ENCODE measurements at places on chromosomes 1 and 21.
A peak's percentile ranks its signal among the peaks of the same experiment; 100 is the strongest.

- no peaks in the 10 kb centered on the region for H3K4me1 ChIP-seq
- no peak for DNase-seq
- no peaks in the 10 kb centered on the region for H3K36me3 ChIP-seq
- no peaks in the 10 kb centered on the region for H3K27me3 ChIP-seq
- H3K27ac ChIP-seq: no peak overlapping the region
Measured at GRCh38 chr1:237316352-237316751, 274.4 kb downstream of the RYR2 start.

DNA sequence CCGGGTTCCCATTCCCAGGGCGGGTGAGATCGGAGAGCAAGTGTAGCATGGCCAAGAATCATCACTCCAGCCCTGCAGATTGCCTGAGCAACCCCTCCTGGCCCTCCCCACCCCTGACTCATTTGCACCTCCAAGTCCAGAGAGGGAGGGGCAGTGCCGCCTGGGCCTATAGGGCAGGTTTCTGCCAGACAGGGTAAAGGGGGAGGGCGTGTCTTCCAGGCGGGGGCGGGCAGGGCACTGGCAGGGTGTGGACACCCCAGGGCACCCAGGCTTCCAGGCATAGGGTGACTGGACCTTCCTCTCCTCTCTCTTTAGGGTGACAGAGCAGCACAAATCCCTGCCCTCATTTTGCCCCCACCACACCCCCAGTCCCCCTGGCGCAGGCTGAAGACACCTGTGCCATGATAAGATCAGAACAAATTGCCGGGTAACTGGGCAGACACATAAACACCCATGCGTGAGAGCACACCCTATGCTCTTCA, 3.2 kb upstream of the CRYBG2 start:
- no peak for DNase-seq
- peaks cover 13% of the 10 kb centered on the region for H3K36me3 ChIP-seq
- H3K4me3 ChIP-seq: no peak overlapping the region
- no peak overlapping the region for H3K27ac ChIP-seq
- H3K27me3 ChIP-seq: peaks cover 31% of the 10 kb centered on the region

DNA sequence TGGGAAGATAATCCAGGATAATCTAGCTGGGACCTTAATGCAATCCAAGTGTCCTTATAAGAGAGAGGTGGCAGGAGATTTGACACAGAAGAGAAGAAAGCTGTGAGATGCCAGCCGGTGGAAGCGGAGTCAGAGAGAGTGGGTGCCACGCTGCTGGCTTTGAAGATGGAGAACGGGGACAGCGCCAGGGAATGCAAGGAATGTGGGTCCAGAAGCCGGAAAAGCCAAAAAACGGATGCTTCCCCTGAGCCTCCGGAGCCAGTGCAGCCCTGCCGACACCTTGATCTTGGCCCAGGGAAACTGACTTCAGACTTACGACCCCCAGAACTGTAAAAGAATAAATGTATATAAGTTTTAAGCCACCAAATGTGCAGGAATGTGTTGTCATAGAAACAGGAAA, 152.6 kb downstream of the ZNF281 start:
- H3K4me3 ChIP-seq: no peak overlapping the region
- no peak overlapping the region for H3K27ac ChIP-seq
- peaks cover 35% of the 10 kb centered on the region for H3K27me3 ChIP-seq
- peaks cover 2% of the 10 kb centered on the region for H3K4me1 ChIP-seq

DNA sequence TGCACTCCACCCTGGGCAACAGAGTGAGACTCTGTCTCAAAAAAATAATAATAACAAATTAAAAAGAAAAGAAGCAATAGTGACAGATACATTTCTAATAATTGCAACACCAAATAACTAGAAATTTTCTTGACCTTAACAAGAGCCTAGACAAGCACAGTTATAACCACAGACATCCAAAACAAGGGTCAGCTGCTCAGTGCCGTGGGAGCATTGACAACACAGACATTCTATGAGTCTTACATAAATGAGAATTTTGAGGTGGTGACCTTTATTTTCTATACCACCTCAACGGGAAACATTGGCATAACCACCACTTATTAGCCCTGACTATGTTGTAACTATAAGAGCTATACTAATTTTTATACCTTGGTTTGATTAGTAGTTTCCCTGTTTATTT, 156.1 kb downstream of the NR5A2 start:
- H3K4me1 ChIP-seq: no peaks in the 10 kb centered on the region
- H3K36me3 ChIP-seq: no peaks in the 10 kb centered on the region
- H3K27me3 ChIP-seq: peaks cover 49% of the 10 kb centered on the region

GRCh38 chr1:40627987-40628902, 37.2 kb downstream of the RIMS3 start:
- H3K4me3 ChIP-seq: no peak overlapping the region
- no peaks in the 10 kb centered on the region for H3K27me3 ChIP-seq
- no peak for DNase-seq
- peaks cover 23% of the 10 kb centered on the region for H3K4me1 ChIP-seq
- H3K36me3 ChIP-seq: peaks cover 19% of the 10 kb centered on the region

- no peaks in the 10 kb centered on the region for H3K4me1 ChIP-seq
- H3K27me3 ChIP-seq: no peaks in the 10 kb centered on the region
- no peaks in the 10 kb centered on the region for H3K36me3 ChIP-seq
- no peak for DNase-seq
- no peak overlapping the region for H3K27ac ChIP-seq
Measured at GRCh38 chr21:27425172-27425571, 458.3 kb upstream of the ADAMTS5 start.

DNA sequence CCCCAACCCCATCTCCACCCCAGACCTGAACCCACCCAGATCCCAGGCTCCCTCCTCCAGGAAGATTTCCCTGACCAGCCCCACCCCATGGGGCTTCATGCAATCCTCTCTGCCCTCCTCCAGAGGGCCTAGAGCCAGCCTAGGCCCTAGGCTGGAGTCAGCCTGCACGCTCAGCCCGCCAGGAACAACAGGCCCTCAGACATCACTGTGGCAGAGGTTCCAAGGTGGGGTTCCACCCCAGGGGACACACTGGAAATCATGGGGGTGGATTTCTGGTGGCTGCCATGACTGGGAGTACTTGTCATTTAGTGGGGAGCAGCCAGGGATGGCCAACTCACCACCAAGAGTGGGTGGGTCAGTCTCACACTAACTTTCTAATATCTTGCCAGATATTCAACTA, 122.0 kb downstream of the GLIS1 start:
- no peaks in the 10 kb centered on the region for H3K36me3 ChIP-seq
- no peak for DNase-seq
- no peaks in the 10 kb centered on the region for H3K4me1 ChIP-seq
- no peaks in the 10 kb centered on the region for H3K27me3 ChIP-seq

DNA sequence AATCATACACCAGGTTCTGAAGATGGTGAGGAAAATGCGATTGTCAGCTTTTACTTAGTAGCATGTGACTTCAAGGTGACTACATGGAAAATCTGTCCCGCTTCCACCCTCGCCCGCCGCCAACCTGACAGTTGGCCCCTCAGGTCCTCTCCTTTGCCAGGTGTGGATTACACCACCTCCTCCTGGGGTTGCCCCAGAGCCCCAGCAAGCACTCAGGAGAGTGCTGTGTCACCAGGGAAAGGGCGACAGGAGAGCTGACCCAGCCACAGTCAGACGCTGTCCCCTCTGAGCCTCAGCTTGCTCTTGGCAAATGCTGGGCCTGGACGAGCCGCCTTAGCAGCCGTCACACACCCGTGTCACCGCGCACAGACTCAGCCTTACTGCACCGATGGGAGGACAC, 17.9 kb downstream of the PTTG1IP start:
- H3K27me3 ChIP-seq: no peaks in the 10 kb centered on the region
- H3K36me3 ChIP-seq: peaks cover 91% of the 10 kb centered on the region

- H3K4me1 ChIP-seq: no peaks in the 10 kb centered on the region
- H3K4me3 ChIP-seq: no peak overlapping the region
- peak overlapping the region; percentile 83 for H3K27ac ChIP-seq
Measured at GRCh38 chr1:111707906-111708305, 31.3 kb downstream of the INKA2 start.

- DNase-seq: peak; percentile 6
- peaks cover 37% of the 10 kb centered on the region for H3K36me3 ChIP-seq
- H3K27me3 ChIP-seq: no peaks in the 10 kb centered on the region
- peaks cover 25% of the 10 kb centered on the region for H3K4me1 ChIP-seq
- peak overlapping the region; percentile 81 for H3K4me3 ChIP-seq
- peak overlapping the region; percentile 95 for H3K27ac ChIP-seq
Measured at GRCh38 chr1:24641646-24642151, 1.4 kb upstream of the SRRM1 start.

- H3K36me3 ChIP-seq: peaks cover 25% of the 10 kb centered on the region
- peaks cover 3% of the 10 kb centered on the region for H3K4me1 ChIP-seq
- no peak overlapping the region for H3K27ac ChIP-seq
- H3K4me3 ChIP-seq: no peak overlapping the region
- no peaks in the 10 kb centered on the region for H3K27me3 ChIP-seq
Measured at GRCh38 chr1:42177541-42177981, 13.0 kb upstream of the GUCA2A start.

GRCh38 chr1:62294261-62294660, 25.0 kb downstream of the KANK4 start:
- H3K4me3 ChIP-seq: no peak overlapping the region
- H3K36me3 ChIP-seq: no peaks in the 10 kb centered on the region
- H3K27me3 ChIP-seq: peaks cover 16% of the 10 kb centered on the region
- no peak for DNase-seq

DNA sequence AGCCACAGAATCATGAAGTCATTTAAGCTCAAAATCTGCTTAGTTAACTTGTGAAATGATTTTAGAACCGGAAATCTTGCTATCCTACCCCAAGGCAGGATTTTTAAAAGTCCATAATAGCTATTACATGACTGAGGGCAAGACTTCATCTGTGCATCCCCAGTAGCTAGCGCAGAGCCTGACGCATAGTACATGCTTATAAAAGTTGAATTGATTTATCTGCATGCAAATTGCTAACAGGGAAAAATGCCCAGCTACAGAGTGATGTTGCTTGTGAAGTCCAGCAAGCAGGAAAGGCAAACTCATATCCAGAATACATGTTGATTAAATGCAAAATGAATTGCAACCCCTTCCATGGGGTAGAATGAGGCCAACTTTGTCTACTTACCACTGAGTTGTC, 8.1 kb upstream of the MAP1LC3C start:
- DNase-seq: no peak
- no peaks in the 10 kb centered on the region for H3K4me1 ChIP-seq
- peaks cover 6% of the 10 kb centered on the region for H3K36me3 ChIP-seq
- H3K27ac ChIP-seq: no peak overlapping the region

GRCh38 chr1:234773936-234774677, 164.1 kb upstream of the IRF2BP2 start:
- no peak for DNase-seq
- H3K36me3 ChIP-seq: peaks cover 12% of the 10 kb centered on the region
- H3K27me3 ChIP-seq: no peaks in the 10 kb centered on the region
- no peak overlapping the region for H3K4me3 ChIP-seq
- peaks cover 24% of the 10 kb centered on the region for H3K4me1 ChIP-seq

GRCh38 chr1:226061068-226061840, 1.3 kb upstream of the H3-3A start:
- peaks cover 28% of the 10 kb centered on the region for H3K4me1 ChIP-seq
- H3K27me3 ChIP-seq: no peaks in the 10 kb centered on the region
- H3K4me3 ChIP-seq: peak overlapping the region; percentile 76
- DNase-seq: no peak
- H3K36me3 ChIP-seq: peaks cover 52% of the 10 kb centered on the region

All from effector memory CD8-positive, alpha-beta T cell (primary cell).